ENCODE measurements at places on chromosomes 3 and 15.

GRCh38 chr3:4864503-4864902 lies 114.7 kb upstream of the BHLHE40 start:
- peak; percentile 81 for DNase-seq

DNA sequence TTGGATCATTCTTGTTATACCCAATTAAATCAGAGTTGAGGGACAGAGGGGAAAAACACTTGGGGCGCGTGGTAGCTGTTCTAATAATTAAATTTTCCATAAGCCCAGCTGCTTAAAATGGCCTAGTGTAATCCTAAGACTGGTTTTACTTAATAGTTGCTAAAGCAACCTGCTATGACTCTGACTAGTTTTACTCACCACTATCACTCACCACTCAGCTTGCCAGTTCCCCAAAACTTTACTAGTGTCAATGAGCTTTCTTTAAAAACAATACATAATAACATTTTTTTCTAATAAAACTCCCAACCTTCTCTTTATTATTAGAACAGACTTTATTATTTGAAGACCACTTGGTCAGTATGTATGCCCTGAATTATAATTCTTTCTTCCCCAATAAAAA lies 49.6 kb downstream of the ECT2 start:
- DNase-seq: peak; percentile 20

GRCh38 chr15:57376696-57377477 lies 582 bp downstream of the CGNL1 start:
- DNase-seq: no peak

DNA sequence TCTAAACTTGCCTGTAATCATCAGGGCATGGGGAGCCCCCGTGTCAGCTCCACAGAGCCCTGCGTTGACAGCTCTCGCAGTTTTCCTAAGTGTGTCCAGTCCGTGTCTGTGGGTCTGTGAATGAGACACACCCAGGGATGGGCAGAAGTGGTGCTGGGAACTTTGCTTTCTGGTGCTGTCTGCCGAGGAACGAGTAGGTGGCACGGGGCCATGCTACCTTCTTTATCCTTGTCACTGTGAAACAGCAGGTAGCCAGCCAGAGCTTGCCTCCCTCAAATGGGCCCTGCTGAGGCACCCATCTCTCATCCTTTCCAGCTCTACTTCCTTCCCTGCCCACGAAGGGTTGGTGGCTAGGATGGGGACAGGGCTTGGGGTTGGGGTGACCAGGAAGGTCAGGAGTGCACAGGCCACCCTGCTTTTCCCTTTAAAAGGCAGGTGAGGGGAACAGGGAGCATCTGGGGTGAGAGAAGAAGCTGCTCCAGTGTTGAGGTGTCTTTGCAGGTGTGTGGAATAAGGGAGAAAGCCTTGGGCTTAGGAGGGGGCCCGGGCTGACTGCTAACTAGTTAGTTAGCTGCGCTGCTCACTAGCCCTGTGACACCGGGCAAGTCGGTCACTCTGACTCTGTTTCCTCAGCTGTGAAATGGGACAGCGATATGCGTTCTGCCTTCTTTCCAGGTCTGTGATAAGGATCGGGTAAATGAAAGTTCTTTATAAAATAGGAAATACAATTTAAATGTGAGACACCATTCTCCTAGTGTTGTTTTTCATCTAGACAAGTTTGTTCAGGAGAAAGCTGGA lies 27.9 kb downstream of the PDIA5 start:
- no peak for DNase-seq

- no peak for DNase-seq
Measured at GRCh38 chr15:61086756-61087155, 142.3 kb downstream of the RORA start.

GRCh38 chr15:88249220-88249619 lies 7.3 kb downstream of the NTRK3 start:
- DNase-seq: no peak

DNA sequence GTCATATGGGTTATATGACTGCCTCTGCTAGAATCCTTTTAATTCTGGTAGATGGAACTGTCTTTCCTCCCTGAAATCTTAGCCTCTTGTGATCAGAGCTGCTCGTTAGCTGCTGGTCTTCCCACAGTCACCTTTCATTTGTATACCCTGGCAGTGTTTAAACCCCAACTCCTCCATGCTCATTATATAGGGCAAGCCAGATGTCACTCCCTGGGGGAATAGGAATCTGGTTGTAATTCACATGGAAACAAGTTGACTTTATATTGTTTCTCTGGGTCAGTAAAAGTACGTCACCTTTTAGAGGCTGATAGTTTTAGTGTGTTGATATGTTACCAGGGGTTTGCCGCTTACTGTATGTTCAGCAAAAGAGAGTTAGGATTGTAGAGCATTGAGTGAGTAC lies 103.5 kb downstream of the ITPR1 start:
- DNase-seq: no peak

GRCh38 chr3:139427283-139428060 lies 38.0 kb upstream of the COPB2 start:
- peak; percentile 93 for DNase-seq

- no peak for DNase-seq
Measured at GRCh38 chr3:105746231-105746996, 122.4 kb downstream of the CBLB start.

DNA sequence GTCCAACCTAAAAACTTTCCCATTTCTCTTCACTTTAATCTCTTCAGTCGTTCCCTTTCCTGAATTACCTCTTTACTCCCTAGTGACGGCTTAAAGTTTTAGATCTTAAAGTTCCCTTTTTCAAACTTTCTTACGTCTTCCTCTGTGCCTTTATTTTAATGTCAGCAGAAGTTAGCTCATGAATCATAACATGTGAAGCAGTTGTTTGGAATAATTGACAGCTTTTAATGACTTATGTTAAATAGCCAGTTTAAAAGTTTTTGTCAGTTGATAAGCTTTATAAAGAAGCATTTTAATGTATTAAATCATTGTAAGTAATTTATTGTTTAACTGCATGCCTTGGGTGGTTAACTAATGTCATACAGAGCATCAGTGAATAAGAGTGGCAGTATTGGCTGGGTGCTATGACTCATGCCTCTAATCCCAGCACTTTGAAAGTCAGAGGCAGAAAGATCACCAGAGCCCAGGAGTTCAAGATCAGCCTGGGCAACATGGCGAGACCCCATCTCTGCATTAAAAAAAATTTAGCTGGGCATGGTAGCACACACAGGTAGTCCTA lies 33.9 kb downstream of the PIK3CA start:
- DNase-seq: peak; percentile 58

DNA sequence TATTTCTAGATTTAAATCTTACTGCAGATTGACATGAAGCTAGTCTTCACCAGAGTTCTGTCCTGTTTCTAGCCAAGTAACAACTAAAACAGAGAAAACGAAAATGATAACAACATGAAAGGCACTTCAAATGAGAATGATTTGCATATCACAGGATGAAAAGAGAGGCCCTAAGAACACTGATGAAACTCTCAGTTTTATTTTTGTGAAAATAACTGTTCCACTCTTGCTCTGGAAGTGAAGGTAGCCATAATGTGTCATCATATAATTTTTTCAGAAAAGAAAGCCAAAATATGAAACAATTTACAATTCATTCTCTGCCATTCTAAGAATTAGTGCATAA lies 274.4 kb downstream of the ADAMTSL3 start:
- DNase-seq: no peak

Data from suppressor macrophage treated with lipopolysaccharide for 4 hours (primary cell).